ENCODE measurements at places on chromosomes 3 and 15. TPM values are rescaled to one million over a fixed set of nuclear protein-coding genes. Genes with fewer than 3 reads are reported as not detected.

GRCh38 chr3:197505796-197506548 lies 49.8 kb downstream of the BDH1 start:
- no peak for DNase-seq

DNA sequence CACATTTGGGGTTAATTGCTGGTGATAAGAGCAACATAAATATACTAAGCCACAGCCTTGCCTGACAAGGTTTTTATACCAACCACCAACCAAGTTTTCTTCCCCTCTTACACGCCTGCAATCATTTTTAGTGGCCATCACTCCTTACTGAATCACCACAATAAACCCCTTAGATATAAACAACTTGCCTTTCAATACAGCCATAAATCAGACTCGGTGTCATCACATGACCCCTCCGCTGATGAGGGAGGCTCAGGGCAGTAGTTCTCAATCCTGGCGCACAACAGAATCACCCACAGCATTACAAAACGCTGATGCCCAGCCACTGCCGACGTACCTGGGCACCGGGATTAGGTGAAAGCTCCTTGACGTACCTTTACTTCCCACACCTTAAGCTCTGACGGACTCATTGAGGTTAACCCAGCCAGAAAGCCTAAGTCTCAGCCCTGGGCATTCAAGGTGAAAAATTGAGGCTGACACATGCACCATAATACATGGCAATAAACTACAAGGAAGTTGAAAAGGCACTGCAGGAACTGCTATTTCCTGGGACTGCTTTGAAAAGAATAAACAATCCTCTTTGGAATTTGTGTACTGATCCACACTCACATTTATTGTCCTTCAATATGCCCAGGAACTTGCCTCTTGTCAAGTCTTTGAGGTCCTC lies 17.1 kb downstream of the ADCY5 start:
- no peak for DNase-seq

- no peak for DNase-seq
Measured at GRCh38 chr15:91135201-91136130, 35.4 kb downstream of the SV2B start.

- no peak for DNase-seq
Measured at GRCh38 chr3:168186293-168186983, 90.7 kb upstream of the GOLIM4 start.

DNA sequence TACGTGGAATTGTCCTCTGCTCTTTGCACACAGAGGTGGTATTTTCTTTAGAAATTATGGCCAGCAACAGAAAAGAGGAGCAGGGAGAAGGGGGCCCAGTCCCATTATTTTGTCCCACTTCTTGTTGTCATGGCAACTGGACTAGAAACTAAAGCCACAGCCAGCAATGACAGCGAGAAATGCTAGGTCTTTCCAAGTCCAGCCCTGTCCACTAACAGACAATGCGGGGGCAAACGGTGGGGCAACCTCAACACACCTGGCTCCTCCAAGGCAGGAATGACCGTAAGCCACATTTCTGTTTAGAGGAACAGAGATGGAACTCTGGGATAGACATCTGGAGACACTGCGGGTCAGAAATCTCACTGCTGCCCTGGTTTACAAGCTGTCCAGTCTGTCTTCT lies 107.3 kb downstream of the RFTN1 start:
- DNase-seq, result no peak

DNA sequence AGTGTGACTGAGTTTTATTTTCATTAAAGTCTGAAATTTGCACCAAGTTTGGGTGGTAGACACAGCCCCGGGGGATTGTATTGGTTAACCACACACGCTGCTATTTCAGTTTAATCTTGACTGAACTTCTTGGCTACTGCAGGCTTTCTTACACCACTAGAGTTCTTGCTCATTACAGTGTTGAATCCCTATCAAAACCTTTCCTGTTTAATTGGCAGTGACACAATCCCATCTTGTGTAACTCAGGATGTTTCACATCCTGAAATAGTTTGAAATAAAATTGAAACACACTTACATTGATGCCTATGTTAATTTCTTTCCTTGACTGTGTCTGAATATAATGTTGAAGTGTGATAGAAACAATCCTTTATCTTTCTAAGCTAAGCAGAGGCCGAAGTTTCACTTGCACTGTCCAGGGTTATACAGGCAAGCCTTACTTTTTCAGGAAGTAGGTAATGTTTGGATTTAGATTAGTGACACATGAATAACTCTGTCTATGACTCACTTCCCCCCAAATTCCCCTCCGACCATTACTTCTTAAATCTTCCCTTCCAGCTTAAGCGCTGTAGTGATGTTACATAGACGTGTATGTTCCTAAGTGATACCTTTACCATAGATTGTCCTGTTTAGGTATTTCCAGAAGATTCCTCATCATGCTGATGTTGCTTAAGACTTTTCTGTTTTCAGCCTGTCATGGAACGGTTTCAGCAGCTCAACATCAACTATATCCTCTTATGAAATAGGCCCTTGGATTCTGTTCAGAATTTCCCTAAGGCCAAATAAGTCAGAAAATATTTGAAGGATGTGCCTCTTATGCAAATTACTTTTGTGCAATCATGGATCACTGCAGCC lies 16.8 kb downstream of the ATG7 start:
- DNase-seq, result peak; percentile 84

DNA sequence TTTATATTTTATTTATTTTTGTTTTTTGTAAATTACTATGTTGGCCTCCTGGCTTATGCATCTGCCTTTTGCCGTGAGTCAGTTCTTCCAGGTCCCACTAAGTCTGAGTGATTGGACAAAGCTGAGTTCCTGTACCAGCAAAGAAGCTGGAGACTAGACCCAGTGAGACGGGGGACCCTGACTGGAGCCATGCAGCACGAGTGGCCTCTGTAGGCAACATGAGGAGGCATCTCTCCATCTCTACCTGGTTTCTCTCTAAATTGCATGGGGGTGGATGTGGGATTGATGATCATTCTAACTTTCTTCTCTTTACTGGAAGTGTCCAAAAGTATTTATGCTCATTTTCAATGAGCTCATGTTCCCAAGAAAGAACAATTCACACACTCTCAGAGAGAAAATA lies 155.3 kb upstream of the MRPL3 start:
- DNase-seq, result no peak

- DNase-seq, result peak; percentile 24
Measured at GRCh38 chr3:133797396-133798105, 8.1 kb upstream of the SRPRB start.

DNA sequence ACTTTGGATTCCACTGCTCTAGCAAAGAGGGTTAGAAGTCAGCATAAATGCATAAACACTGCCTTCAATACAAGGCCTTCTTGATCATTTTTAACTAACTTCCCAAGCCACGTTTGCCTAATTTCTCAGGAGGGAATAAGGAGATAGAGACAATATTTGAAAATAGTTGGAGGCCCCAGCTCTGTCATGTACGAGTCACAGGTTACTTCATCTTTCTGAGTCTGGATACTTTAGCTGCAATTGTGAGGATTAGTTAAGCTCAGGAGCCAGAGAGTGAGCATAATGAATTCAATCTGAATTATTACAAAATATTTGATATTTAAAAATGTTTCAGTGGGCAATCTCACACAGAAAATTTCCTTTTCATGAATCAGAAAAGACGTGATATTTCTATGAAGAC lies 298.9 kb downstream of the SHOX2 start:
- DNase-seq, result no peak

DNA sequence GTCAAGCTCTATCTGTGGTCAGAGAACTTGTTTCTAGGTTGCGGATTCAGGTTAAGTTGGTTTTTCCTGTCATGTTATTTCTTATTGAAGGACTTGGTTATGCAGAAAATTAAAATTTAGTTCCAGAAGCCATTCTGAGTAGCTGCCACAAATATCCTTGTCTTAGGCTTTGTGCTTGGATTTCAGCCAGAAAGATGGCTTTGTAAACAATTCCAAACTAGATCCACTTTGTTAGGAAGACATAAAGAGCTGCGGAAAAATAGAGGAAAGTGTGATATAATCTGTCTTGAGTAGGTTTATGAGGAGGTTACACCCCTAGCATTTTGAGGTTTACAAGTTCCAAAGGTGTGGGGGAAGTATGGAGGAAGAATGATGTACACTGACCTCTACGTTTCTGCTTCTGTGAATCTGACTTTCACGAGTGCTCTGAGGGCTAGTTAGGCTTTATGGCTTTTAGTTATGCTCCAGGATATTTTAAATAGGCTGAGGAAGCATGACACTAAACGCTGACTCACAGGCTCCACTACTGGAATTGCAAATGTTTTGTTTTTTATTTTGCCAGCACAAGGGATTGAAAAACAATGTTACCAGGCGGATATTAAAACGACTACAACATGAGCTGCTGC lies 46.3 kb upstream of the UTS2B start:
- DNase-seq, result peak; percentile 87

DNA sequence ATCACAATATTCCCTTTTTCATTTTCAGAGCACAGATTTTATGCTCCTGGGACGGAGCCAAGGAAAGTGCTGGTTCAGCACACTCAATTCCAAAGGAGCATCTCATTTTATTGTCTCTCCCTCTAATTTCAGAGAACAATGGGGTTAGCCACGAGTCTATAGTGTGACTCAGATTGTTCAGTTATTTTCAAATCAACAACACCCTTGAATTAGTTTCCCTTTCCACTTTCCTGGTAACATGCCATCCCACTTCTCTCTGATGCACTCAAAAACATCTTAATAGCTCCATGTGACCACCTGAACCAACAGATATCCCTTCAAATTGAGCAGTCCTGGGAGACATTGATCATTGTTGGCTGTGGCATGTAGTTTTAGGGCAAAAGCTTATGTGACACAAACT lies 389.7 kb upstream of the MDFIC2 start:
- DNase-seq, result no peak

GRCh38 chr3:115877615-115877899 lies 254.2 kb downstream of the GAP43 start:
- no peak for DNase-seq

- DNase-seq, result no peak
Measured at GRCh38 chr3:54871867-54872266, 56.0 kb downstream of the LRTM1 start.

LRTM1 gene
- not detected for total RNA-seq

SLC9C1 gene
- not detected for total RNA-seq

ITIH3 gene
- 0.52 TPM for total RNA-seq

SLC12A8 gene
- 2.9 TPM for total RNA-seq

Data from HFFc6 (cell line).